ENCODE measurements at places on chromosomes 5 and 9.

- no peak for DNase-seq
Observed at GRCh38 chr5:100516285-100516684, 18.9 kb upstream of the FAM174A start.

GRCh38 chr9:127980060-127980705, 606 bp downstream of the EEIG1 start:
- DNase-seq = no peak

DNA sequence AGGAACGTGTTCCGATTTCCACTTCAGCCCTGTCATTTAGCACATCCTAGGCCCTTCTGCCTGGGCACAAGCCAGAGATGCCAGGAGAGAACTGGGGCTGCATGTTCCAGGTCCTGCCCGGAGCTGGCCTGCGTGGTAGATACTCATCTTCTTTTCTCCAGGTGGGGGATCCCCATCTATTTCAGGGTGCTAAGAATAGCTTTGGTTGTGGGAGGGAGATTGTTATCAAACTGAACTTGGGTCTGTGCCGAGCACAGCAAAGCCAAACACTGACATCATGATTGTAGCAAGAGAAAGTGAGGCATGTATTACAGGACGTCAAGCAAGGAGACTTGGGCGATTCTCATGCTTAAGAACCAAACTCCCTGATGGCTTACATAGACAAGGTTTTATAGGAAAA, 18.2 kb downstream of the C9orf153 start:
- no peak for DNase-seq

DNA sequence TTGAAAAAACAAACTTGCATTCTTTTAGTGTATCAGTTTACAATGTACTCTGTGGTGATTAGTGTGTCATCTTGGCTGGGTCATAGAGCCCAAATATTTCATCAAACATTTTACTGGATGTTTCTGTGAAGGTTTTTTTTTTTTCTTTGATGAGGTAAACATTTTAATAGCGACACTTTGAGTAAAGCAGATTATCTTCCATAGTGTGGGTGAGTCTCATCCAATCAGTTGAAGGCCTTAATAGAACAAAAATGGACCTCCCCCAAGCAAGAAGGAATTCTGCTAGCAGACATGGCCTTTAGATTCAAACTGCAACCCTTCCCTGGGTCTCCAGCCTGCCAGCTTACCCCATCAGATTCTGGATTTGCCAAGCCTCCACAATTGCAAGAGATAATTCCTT, 72.5 kb downstream of the FSTL4 start:
- DNase-seq = no peak

DNA sequence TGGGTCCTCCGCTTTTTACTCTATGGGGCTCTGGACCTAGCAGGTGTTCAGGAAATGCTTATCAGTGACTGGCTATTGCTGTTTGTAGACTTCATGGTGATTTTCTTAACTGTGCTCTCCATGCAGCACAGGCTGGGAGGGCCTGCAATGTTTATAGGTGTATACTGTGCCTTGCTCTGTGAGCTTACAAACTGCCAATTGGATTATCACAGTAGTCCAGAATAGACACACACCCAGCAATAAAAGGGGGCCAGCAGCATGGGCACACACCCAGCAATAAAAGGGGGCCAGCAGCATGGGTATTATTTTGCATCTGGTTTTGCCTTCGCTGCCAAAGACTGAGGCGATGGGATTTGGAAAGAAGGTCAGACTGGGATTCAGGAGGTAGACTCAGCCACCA, 100.0 kb downstream of the CRB2 start:
- no peak for DNase-seq

DNA sequence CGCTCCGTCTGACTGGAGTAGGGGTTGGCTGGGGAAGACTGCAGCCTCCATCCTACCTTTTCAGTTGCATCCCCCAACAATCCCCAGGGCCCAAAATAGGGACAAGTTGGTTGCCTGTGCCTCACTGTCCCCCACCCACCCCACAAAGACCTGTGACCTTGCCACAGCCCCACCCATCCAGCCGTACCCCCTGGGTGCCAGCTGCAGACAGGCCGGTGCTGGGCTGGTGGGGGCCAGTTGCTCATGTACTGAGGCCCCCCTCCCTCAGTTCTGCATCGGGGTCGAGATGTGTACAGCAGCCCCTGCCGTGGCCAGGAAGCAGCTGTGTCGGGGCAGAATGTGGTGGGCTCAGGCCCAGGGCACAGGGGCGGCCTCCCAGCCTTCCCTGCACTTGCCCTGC, 374 bp downstream of the LCNL1 start:
- DNase-seq = no peak

GRCh38 chr5:154385236-154385512, 60.6 kb upstream of the SAP30L start:
- no peak for DNase-seq

DNA sequence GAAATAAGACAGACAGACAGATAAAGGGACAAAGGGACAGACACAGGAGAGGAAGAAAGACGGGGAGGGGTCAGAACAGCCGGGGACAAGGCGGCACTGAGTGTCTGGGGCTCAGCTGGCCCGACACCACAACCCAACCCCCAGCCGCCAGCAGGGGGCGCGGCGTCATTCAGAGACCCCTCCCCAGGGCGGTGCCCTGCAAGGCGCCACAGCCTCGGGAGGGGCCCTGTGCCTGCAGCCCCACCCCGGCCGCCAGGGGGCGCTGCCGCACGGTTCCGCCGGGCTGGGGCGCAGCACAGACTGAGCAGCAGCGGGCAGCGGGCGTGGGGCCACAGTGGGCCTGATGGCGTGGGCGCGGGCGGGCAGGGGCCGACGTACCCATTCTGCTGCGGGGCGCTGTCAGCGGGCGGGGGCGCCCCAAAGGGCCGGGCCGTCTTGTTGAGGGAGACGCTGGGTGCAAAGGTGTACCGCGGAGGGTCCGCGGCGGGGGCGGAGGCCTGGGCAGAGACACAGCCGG, 5.9 kb downstream of the PDLIM7 start:
- DNase-seq = no peak

DNA sequence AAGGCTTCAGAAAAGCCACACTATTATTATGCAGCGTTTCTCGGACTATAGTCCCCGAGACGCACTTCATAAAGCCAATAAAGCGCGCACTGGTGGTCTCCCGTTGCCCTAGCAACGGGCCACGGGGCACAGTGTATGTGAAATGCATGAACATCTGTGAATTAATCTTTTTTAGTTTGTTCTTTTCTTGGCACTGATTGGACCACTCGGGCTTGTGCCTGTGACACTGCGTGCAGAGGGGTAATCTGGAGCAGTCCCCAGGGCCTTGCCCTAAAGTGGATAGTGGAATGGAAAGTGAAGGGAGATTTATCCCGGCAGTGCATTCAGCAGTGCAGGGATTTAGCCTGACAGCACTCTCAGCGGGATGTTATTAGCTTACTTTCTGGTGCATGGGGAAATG, 92.1 kb downstream of the TLE4 start:
- no peak for DNase-seq

DNA sequence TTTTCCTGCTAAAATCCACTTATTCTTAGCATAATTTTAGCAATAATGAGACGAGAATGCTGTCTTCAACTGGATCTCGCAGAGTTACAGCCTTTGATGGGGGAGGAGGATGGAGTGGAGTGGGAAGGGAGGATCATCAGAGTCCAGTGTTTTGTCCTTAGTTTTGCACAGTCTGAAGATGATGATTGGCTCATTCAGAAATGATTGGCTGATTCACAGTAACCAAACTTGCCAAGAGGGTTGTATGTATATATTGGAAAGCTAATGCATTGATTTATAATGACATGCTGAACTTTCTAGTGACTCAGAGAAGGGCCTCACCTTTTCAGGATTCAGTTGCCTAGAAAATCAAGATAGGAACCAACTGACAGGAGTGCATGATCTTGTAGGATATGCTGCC, 448.0 kb downstream of the CCDC171 start:
- no peak for DNase-seq

DNA sequence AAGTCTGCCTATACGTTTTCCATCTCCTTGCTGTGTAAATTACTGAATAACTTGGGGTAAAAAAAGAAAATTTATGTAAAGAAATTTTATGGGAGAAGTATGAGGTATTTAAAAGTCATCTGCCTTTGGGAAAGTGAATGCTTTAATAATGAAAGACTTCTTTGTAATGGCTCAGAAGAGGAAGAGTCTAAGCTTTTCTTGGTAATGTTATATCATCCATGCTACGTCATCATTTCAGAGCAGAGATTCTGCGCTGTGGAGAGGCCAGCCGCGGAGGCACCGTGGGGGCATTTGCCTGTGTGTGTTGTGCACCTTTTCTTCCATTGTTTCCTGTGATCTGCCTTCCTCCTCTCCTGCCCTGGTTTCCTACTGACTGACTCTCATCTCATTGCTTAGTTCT, 78.2 kb downstream of the GOLM1 start:
- no peak for DNase-seq

DNA sequence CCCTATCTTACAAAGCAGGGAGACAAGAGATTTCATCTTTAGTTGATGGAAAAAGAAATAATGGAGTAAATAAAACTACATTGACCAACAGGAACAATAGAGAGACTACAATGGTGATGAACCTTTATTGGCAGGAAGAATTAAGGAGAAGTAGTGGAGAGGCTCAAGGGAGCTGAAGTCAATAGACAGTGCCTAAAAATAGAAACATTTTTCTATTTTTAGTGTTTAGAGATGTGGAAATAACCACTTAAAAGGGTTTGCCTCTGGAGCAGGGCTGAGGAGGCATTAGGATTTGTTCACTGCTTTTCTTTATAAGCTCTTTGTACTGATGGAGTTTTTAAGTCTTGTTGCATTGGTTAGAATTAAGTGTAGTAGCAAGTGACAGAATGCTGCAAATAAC, 98.4 kb upstream of the ERCC6L2 start:
- no peak for DNase-seq

- DNase-seq = no peak
Observed at GRCh38 chr9:121564504-121565260, 65.0 kb upstream of the GGTA1 start.

GRCh38 chr5:135502836-135503520, 32.8 kb downstream of the NEUROG1 start:
- no peak for DNase-seq

- DNase-seq = no peak
Observed at GRCh38 chr9:366620-367019, 152.0 kb downstream of the DOCK8 start.

GRCh38 chr5:123771715-123772114, 259.7 kb downstream of the CSNK1G3 start:
- no peak for DNase-seq

GRCh38 chr5:106135473-106135872, 1535.3 kb downstream of the EFNA5 start:
- DNase-seq = no peak

GRCh38 chr5:90921418-90921973, 362.9 kb downstream of the ADGRV1 start:
- no peak for DNase-seq

DNA sequence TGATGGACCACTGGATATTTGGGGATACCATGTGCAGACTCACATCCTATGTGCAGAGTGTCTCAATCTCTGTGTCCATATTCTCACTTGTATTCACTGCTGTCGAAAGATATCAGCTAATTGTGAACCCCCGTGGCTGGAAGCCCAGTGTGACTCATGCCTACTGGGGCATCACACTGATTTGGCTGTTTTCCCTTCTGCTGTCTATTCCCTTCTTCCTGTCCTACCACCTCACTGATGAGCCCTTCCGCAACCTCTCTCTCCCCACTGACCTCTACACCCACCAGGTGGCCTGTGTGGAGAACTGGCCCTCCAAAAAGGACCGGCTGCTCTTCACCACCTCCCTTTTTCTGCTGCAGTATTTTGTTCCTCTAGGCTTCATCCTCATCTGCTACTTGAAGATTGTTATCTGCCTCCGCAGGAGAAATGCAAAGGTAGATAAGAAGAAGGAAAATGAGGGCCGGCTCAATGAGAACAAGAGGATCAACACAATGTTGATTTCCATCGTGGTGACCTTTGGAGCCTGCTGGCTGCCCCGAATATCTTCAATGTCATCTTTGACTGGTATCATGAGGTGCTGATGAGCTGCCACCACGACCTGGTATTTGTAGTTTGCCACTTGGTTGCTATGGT, 54.5 kb upstream of the HNRNPA0 start:
- no peak for DNase-seq

DNA sequence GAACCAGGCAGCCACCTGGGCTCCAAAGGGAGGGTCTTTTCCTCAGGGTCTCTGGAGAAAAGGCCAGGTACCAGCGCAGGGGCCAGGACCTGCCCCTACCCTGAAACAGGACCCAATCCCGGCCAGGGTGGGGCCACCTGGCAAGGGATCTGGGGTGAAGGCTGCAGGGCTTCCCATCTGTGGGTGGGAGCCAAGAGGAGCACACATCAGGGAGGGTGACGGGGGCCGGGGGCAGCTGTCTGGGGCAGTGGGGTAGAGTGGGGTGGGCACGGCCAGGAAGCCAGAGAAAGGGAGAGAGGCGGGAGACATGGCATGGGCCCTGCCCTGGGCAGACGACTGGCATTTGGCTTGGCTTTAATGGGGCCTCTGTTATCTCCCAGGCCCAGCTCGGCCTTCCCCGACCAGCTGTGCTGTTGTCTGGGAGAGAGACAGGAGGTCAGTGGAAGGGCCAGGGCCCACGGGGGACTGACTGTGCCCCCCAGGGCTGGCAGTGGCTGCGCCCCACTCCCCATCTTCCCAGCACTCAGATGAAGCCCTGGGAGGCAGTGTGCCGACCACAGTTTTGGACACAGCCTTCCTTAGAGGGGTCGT, 57.2 kb upstream of the RNF130 start:
- peak; percentile 36 for DNase-seq

- peak; percentile 83 for DNase-seq
Observed at GRCh38 chr5:176536132-176536901, 885 bp downstream of the RNF44 start.

- no peak for DNase-seq
Observed at GRCh38 chr5:75040973-75041372, 11.4 kb downstream of the GCNT4 start.

DNA sequence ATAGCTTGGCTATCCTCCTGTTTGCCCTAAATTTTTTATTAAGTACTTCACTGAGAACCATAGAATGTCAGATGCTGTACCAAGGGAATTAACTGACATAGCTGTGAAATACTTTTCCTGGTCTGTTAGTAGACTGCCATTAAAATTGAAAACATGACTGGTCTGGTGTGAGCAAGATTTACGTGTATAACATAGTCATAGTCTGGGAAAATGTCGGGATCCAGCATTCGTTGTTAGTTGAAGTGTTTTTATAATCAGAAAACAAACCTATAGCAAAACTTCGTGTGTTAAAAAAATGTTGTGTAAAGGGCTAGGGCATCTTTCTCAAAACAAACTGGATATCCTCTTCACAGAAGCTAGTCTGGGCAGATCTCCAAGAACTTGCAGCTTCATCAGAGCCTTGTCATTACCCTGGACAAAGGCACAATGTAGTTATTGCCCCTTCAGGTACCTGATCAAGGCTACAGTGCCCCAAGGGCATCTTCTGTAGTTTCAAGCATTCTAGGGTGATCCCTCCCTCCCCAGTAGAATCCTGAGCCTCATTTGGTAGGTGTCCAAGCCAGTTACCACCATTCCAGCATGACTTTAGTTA, 454.2 kb upstream of the SGCD start:
- no peak for DNase-seq

GRCh38 chr5:76790632-76791290, 28.1 kb upstream of the F2RL1 start:
- DNase-seq = no peak

- no peak for DNase-seq
Observed at GRCh38 chr9:129612123-129612522, 8.8 kb downstream of the C9orf50 start.
